ENCODE measurements at places on chromosomes 11 and 22.

DNA sequence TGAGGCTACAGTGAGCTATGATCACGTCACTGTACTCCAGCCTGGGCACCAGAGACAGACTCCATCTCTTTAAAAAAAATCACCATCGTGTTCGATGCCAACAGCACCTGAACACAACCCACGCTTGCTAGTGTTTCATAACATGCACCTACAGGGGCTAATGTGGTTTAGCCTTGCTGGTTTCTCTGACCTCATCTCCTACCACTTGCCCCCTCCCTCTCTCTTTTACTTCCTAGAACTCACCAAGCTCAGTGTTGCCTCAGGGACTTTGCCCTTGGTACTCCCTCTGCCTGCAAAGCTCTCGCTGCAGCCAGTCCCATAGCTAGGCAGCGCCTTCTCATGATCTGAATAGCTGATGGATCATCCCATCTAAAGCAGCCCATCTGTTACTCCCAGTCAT lies 99.8 kb downstream of the FBXO7 start:
- no peak for DNase-seq

- no peak for DNase-seq
These were observed 4.4 kb downstream of the DCPS start for GRCh38 chr11:126308271-126308671.

- no peak for DNase-seq
These were observed 178.7 kb downstream of the CADM1 start for GRCh38 chr11:115325523-115325922.

- no peak for DNase-seq
These were observed 7.8 kb upstream of the PAX6 start for GRCh38 chr11:31818874-31819331.

- no peak for DNase-seq
These were observed 10.3 kb upstream of the THOC5 start for GRCh38 chr22:29563652-29564460.
